CD4-positive, alpha-beta T cell treated with Interleukin-6 at 100 ng/mL for 8 hours (primary cell): ENCODE measurements at places on chromosomes 16 and 17.

DNA sequence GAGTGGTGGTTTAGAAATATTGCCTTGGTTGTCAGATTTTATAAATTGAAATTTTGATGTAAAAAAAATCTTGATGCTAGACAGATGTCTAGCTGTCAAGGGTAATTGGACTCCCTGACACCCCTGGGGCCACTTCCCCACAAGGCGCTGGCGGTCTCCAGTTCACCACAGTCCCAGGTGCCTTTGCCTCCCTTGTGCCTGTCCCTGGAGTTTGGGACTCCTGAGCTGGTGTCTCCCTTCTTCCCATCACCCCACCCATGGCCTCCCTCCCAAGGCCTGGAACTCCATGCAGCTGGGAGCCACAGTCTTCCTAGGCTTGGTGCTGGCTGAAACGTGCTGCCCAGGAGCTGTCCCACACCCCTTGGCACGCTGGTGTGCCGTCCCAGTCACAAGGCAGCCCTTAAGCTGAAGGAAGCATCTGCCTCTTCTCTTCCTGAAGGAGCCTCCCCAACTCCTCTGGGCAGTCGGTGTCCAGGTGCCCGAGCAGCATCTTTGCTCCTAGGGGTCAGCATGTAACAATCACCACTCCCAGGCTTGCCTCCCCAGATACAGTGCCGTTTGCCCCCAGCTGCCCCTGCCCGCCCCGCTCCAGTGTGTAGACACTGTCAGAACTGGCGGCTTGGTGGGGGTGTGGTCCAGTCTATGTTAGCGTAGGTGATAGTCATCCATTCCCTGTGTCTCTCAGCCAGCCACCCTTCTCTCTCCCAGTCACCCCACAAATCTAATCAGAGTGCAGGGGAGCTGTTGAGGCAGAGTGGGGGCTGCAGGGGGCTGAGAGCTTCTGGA is 26.2 kb downstream of the POLR3E start:
- no peak for DNase-seq

DNA sequence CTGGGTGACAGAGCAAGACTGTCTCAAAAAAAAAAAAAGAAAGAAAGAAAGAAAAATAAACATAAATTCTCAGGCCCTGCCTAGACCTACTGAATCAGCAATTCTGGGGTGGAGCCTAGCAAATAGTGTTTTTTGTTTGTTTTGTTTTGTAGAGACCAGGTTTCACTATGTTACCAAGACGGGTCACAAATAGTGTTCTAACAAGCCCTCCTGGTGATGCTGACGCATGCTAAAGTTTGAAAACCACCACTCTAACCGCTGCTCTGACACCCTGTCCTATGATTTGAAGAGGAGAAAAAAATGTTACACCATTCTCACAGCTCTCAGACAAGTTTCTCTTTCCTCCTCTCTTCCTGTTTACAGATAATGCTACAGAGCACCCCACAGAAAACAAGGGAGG is 1.5 kb downstream of the MRPL10 start:
- peak; percentile 61 for DNase-seq

GRCh38 chr16:68790130-68790761 is 53.1 kb upstream of the TANGO6 start:
- DNase-seq = no peak

DNA sequence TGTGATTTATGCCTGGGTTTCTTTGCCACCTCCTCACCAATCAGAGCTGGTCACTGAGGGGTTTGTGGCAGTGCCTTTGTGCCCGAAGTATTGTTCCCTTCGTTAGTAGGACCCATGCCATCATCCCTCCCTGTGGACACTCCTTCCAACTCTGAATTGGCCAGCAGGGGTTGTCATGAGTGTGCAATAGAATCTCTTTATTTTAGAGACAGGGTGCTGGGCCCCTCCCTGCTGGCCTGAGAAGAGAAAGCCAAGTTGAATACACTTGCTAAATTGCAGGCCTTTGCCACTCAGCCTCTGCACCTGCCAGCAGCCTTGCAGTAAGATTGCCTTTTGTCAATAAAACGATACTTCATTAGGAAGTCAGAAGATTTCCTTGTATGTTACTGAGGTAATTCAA is 40.7 kb upstream of the SLC12A3 start:
- DNase-seq = no peak

- DNase-seq = no peak
Measured at GRCh38 chr16:920051-920681, 50.6 kb downstream of the LMF1 start.

GRCh38 chr17:22265807-22266206 is 573.5 kb downstream of the KCNJ18 start:
- no peak for DNase-seq

GRCh38 chr16:85984231-85984880 is 85.4 kb downstream of the IRF8 start:
- no peak for DNase-seq

- no peak for DNase-seq
Measured at GRCh38 chr17:49951362-49952082, 17.5 kb upstream of the DLX4 start.

- no peak for DNase-seq
Measured at GRCh38 chr17:31918701-31919128, 17.2 kb upstream of the UTP6 start.

DNA sequence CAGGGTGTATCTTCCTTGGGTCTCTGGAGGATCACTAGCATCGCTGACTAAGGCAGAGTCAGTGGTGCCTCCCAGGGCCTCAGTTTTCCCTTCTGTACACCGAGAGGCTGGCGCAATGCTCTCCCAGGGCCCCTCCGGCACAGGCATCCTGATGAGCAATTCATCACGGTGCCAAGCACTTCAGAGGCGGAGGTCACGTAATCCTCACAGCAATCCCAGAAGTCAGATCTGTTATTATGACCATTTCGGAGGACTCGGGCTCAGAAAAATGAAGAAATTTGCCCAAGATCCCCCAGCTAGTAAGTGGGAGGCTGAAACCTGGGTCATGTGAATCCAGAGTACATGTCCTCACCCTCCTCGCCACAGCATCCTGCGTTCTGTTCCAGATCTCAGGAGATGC is 46.5 kb downstream of the AIPL1 start:
- DNase-seq = no peak

DNA sequence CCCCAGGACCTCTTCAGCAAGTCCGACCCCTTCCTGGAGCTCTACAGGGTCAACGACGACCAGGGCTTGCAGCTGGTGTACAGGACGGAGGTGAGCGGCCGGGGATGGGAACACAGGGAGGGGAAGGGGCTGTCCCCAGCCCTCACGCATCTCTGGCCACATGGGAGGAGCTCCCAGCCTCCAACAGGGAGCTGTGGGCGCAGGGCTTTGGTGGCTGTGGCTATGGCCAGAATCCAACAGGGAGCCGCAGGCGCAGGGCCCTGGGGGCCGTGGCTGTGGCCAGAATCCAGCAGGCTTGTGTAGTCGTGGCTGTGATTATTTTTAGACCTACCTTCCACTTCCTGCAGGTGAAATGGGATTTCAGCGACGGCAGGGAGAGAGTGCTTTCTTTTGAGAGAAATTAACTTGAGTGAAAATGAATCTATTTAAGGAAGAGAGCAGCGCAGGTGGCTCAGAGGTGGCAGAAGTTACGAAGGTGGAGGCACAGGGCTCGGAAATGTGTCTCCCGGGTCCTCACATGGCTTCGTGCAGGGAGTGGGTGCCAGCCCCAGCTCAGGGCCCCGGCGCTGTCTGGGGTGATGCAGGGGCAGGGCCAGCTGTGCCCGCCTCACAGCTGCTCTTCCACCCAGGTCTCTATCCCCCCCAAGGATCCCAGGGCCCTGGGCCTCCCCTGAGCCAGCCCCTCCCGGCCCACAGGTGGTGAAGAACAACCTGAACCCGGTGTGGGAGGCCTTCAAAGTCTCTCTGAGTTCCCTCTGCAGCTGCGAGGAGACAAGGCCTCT is 9.4 kb downstream of the CPNE7 start:
- DNase-seq = no peak

DNA sequence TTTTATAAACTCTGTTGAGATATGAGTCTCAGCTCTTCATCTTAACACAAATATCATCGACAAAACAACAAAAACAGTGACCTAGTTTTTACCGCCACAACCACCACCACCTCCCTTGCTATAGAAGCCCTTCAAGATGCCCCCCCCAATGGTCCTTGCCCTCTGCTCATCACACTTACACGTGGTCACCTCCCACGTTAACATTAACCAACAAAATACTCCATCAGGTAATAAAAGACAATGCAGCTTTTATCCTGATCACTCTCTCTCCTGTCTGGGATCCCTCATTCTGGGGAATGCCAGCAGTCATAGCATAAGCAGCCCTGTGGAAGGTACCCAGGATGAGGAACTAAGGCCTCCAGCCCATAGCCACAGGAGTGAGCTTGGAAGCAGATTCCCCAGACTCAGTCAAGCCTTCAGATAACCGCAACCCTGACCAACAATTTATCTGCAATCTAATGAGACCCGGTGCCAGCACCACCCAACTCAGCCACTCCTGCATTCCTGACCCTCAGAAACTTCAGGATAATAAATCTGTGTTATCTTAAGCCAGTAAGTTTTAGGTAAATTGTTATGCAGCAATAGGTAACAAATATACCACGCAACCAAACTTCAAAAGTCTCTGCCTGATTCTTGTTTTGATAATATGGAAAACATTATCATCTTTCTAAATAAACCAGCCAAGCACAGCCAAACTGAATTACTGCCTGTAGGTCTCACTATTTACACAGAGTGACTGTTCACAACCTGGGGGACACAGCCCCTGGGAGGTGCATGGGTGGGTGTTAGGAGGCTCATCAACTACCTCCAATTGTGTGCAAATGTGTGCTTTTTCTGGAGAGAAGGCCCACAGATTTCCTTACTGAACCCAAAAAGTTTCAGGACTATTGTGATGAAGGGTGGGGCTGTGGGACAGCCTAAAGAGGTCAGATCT is 6.1 kb downstream of the PECAM1 start:
- no peak for DNase-seq

DNA sequence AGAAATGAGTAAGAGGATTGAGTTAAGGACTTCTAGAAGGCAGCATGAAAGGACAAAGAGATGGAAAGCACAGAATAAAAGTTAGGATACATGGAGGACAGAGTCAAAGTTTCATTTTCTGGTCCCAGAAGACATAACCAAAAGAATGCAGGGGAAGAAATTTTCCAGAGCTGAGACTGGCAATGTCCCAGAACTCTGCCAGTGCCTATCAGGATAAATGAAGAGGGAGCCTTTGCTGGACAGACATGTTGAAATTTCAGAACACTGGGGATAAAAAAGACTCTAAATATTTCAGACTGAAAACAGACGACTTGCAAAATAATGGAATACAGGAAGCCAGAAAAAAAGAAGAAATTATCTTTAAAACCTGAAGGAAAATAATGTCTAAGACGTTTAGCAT is 55.7 kb downstream of the NT5M start:
- DNase-seq = no peak

- no peak for DNase-seq
Measured at GRCh38 chr17:10956821-10957220, 118.9 kb upstream of the PIRT start.

DNA sequence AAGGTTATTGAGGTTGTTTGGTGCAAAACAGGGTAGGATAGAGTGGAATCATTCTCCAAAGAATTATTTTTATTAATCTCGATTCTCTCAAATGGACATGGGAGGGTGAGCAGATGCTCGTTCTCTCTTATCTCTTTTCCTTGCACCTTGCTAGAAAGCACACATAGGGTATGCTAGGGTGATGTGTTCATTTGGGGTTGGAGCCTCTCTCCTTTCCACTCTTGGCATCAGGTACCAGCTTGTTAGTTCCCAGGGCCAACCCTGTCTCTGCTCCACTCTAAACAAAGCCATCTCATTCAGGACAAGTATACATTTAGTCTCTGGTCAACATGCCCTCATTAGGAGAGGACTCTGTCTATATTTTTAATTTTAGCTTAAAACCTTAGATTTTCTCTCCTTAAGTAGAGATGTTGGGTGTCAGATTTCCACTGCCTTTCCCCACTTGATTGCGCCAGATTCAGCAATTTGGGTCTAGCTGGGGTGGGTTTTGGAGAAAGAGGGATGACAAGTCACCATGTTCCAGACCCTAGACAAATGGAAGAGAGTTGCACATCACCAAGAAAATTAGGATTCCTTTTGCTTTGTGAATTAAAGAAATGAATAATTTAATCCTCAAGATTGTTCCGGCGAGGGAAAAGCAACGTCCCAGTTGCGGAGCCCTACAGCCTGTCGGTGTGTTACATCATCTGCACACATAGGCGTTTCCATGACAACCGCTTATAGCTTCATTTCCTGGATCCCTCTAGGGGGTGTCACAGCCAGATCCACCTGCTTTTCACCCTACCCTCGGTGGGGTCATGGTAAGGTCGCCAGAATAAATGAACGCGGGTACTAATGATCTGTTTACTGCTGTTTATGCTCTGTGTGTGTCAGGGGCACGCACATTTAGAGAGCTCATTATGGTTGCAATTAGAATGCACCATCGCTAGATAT is 41.6 kb downstream of the SNX11 start:
- DNase-seq = no peak

DNA sequence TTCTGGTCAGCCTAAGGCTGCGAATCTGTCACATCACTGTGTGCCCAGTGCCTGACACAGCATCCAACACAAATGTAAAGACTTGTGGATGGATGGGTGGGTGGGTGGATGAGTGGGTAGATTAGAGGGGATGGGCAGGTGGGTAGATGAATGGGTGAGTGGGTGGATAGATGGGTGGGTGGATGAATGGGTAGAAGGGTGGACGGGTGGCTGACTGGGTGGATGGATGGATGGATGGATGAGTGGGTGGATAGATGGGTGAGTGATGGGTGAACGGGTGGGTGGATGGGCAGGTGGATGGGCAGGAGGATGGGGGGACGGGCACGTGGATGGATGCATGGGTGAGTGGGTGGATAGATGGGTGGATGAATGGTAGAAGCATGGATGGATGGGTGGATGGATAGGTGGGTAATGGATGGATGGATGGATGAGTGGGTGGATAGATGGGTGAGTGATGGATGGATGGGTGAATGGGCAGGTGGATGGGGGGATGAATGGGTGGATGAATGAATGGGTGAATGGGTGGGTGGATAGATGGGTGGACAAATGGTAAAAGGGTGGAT is 31.1 kb upstream of the ZFPM1 start:
- DNase-seq = no peak

DNA sequence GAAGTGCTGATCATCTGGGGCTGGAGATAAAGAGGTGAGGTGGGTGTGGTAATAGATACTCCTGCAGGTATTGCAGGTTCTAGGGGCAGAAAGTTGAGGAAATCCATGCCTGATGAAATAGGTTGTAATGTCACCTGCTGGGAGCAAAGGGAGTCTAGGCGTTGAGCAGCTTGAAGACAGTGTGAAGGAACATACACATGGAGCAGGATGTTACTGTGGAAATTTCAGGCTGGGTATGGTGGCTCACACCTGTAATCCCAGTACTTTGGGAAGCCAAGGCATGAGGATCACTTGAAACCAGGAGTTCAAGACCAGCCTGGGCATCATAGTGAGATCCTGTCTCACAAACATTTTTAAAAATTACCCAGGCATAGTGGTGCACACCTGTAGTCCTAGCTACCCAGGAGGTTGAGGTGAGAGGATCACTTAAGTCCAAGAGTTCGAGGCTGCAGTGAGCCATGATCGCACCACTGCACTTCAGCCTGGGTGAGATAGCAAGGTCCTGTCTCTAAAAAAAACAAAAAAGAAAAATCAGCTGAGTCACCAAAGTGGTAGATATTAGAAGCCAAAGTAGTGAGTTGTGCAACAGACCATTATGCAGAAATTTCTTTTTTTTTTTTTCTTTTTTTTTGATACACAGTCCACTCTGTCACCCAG is 9.1 kb upstream of the CRYBA1 start:
- DNase-seq = no peak

GRCh38 chr17:46770818-46771560 is 47.5 kb downstream of the WNT3 start:
- no peak for DNase-seq
